Kidney glomerular epithelial cell (primary cell): ENCODE measurements at places on chromosomes 7 and 10.

- DNase-seq: no peak
Observed at GRCh38 chr7:130650611-130651120, 17.9 kb downstream of the COPG2 start.

GRCh38 chr7:50317221-50317678 lies 12.7 kb downstream of the IKZF1 start:
- DNase-seq: no peak

DNA sequence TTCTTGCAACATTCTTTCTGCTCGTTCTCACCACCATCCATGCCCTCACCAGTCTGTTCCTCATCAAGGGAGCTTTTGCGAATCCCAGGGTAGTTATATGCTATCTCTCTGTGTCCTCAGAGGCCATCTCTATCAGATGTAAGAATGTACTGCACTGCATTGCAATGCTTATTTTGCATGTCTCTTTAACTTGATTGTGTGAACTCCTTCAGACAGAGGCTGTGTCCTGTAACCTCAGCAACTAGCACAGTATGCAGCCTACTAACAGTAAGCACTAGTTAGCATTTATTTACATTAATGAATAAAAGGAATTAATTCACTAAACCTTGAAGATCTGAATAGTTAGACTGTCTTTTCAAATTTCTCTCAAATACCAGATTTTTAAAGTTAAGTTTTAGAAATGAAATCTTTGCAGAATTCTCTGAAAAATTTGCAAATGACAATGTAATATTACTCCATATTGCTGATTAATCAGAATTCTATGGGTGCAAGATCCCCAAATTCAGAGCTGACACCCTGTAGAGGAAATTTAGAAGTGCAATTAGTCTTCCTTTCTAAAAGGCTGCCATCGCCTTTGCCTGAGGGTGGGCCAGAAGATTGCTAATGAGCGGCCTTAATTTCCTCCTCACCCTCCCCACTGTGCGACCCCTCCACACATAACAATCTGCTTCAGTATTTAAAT lies 10.3 kb upstream of the LHFPL3 start:
- DNase-seq: no peak

GRCh38 chr10:124091646-124092249 lies 1.6 kb downstream of the CHST15 start:
- DNase-seq: no peak
